SJCRH30 (cell line): ENCODE measurements at places on chromosomes 7 and 10.

GRCh38 chr7:28980451-28981160, 22.5 kb upstream of the TRIL start:
- no peak for DNase-seq

DNA sequence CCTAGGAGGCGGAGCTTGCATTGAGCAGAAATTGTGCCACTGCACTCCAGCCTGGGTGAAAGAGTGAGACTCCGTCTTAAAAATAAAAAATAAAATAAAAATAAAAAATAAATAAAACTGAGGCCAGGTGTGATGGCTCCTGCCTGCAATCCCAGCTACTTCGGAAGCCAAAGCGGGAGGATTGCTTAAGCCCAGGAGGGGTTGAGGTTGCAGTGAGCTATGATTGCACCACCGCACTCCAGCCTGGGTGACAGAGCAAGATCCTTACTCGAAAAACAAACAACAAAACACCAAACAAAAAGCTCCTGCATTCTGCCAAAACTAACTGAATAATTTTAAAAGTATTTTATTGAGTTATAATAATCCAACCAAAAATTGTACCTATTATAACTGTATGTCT, 36.2 kb downstream of the AGAP4 start:
- no peak for DNase-seq

GRCh38 chr7:8531991-8532515, 98.6 kb downstream of the NXPH1 start:
- no peak for DNase-seq

DNA sequence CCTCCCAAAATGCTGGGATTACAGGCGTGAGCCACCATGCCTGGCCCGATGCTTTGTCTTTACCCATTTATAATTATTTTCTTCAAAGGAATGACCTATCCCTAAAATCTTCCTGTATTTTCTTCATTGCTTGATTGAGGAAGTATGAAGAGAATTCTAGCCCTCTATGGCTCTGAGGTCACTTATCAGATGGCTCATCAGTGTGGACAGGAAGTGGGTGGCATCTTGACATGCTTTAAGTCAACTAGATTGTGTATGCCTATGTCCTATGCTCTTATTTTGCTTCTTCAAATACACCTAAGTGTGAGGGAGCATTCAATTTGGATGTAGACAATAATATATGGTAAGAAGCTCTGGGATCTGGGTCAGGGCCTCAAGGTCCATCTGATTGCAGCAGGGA, 1020.5 kb downstream of the LRMDA start:
- no peak for DNase-seq

GRCh38 chr10:74293686-74294371, 142.8 kb downstream of the ADK start:
- peak; percentile 35 for DNase-seq

DNA sequence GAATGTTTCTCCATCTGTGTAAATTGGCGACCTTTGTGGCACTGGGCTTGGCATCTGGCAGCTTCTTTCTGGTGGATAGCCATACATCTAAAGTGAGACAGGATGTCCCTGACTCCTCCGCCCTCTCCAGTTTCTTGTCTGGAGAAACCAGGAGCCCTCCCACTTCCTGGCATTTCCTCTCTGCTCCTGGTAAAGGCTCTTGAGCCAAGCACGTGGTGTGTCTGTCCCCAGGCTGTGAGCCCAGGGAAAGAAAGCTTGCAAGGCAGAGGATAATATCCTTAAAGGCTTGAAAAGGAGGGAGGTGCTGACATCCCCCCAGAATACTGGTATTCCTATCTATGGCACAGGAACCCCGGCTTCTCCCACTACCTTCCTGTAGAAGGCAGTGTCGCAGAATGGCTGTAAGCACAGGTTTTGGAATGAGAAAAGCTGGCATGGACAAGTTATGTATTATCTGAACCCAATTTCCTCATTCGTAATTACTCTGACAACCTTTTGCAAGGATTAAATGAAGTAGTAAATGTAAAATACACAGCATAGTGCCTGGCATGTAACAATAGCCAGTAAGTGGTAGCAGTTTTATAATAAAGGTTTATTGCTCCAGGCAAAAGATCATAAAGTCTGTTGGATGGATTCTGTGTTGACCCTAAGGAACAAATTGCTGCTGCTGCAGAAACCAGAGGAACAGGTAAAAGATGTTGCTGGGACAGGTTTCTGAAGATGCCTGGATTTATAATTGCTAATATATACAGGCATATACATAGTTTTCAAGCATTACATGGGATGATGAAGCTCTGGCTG, 11.8 kb upstream of the ACSL5 start:
- no peak for DNase-seq

GRCh38 chr10:79193694-79194382, 125.1 kb downstream of the ZMIZ1 start:
- no peak for DNase-seq

GRCh38 chr10:100364735-100365391, 17.8 kb downstream of the SCD start:
- DNase-seq = peak; percentile 38

- no peak for DNase-seq
These were observed 9.1 kb downstream of the ZYX start for GRCh38 chr7:143390104-143390772.

GRCh38 chr7:7219216-7219615, 36.9 kb downstream of the C1GALT1 start:
- no peak for DNase-seq

- DNase-seq = no peak
These were observed 506 bp downstream of the CTTNBP2 start for GRCh38 chr7:117872561-117873309.

DNA sequence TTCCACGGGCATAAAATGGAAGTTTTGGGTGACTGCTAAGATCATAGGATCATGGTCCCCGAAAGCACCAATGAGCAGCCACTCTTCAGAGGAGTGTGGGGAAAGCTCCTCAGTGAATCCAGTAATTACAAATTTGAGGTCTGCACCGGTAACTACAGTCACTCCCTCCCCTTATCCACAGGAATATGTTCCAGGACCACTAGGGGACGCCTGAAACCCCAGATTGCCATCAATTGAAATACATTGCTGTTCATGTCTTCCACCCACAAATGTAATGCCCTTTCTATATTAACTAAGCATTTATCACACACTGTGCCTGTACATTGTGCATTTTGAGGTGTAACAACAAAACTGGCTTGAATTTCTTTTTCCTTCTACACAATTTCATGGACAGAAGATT, 447.9 kb upstream of the PFKP start:
- DNase-seq = peak; percentile 12

DNA sequence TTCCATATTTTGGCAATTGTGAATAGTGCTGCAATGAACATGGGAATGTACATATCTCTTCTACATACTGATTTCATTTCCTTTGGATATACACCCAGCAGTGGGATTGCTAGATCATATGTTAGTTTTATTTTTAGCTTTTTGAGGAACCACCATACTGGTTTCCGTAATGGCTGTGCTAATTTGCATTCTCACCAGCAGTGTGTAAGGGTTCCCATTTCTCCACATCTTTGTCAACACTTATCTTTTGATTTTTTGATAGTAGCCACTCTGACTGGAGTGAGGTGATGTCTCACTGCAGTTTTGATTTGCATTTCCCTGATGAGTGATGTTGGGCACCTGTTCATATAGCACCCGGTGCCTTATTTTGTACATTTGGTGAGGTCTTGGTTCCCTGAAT, 519.6 kb downstream of the REEP3 start:
- no peak for DNase-seq

DNA sequence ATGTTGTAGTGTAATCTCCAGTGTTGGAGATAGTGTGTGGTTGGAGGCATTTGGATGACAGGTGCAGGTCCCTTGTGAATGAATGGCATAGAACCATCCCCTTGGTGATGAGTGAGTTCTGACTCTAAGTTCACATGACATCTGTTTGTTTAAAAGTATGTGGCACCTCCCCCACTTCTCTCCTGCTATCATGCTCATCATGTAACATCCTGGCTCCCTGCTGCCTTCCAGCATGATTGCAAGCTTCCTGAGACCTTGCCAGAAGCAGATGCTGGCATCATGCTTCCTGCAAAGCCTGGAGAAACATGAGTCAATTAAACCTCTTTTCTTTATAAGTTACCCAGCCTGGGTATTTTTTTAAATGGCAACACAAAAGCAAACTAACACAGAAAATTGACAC, 499.0 kb upstream of the SEMA3D start:
- peak; percentile 13 for DNase-seq

DNA sequence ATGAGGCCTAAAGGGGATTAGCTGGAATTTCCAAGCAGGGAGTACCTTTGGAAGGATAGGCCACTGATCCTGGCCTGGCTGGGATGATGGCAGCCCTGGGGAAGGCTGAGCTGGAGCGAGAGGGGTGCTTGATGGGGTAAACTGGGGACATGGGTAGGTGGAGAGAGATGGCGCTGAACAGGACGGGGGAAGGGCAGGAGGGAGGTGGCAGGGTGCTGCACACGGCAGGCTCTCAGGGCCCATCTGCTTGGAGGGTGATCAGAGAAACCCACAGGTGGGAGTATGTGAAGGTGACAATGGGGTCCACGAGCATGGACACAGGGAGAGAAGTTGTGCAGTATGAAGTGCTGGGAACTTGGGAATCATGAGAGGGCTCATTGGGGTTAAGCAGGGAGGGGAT, 10.3 kb downstream of the MAT1A start:
- DNase-seq = no peak

GRCh38 chr7:114416129-114416990, 1.7 kb downstream of the FOXP2 start:
- DNase-seq = peak; percentile 55

- no peak for DNase-seq
These were observed 70.3 kb upstream of the NANOS1 start for GRCh38 chr10:118958984-118959925.

DNA sequence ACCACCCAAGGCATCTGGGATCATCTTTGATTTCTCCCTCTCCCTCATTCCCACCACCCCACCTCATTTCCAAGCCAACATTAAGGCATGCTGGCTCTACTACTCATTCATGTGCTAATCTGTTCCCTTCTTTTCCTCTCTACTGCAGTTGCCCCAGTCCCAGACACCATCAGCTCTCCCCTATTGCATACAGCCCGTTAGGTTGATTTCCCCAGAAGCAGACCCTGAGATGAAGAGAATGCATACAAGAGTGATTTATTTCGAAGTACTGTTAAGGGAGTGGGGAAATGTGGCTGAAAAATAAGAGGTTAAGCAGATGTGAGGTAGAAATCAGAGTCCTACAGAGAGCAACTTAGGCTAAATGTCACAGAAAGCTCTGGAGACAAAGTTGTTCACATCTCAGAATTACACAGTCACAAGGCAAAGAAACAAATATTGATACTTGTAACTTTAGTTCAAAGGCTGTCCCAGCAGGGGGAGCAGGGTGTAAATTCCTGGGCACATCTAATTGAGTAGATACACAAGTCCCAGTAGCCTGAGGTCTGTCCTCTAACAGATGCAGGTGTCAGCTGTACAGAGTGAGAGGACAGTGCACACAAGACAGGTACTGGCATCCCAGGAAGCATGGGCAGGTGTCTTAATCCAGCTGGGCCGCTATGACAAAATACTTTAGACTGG, 20.9 kb downstream of the AKR1D1 start:
- DNase-seq = peak; percentile 20
